DMS153 (cell line): ENCODE measurements at places on chromosomes 6 and 20.

- DNase-seq: no peak
Observed at GRCh38 chr20:64024141-64024990, 11.6 kb upstream of the C20orf204 start.

DNA sequence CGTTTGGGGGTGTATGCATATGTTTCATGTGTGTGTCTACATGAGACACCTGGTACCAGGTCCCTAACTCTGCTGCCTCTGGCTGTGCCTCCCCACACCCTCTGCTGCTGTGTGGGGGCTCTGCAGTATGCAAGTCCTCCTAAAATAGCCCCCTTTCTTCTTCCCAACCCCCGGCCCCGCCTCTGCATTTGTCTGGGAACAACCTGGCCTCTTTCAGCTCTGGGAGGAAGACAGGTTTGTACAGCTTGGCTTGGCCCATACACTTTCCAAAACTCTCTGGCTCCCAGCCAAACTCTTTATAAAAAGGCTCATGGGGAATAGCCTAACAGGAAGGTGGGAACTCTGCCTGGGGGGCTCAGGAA, 27.1 kb upstream of the EMILIN3 start:
- no peak for DNase-seq

DNA sequence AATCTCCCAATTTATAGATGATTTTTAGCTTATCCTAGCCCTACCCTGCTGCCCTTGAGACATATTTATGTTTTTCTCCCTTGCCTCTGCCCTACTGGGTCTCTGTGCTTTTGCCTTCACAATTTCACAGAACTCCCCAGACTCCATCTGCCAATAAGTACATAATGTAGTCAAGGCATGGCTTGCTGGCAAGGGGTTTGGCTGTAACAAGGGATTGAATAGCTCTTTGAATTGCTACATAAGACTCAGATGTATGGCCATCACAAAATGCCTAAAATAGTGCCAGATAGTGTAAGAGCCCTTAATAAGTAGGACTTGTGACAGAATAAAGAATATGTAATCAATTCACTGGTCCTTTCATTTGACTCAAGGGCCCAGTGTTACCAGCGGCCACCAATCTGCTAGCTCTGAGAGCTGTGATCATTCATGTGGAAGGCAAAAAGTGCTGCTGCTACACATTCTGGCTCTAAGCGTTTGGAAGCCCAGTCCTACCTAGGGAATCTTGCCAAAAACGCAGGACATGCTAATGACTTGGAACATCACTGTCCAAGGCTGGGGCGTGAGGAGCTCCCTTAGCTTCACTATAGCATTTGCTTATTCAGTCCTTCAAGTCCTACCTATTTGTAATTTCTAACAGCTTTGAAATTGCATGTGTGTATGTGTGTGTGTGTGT, 20.5 kb downstream of the CLVS2 start:
- no peak for DNase-seq

DNA sequence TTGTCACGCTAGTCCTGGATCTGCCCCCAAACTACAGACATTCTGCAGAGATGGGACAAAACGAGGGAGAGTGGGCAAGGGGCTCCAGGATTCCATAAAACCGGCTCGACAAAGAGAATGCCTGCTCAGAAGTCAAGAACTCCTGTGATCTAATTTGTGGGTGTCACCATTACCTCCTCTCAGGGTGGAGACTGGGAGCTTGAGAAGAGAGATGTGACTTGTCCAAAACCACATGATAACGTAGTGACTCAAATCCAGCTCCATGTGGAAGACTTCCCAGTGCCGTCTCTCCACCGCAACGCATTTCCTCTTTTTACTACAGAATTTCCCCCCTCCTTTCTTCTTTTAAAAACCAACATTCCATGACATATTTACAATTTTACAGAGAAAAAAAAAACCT, 44.3 kb downstream of the TRERF1 start:
- DNase-seq: no peak

GRCh38 chr6:62528894-62529526, 243.0 kb upstream of the KHDRBS2 start:
- no peak for DNase-seq

- DNase-seq: no peak
Observed at GRCh38 chr6:150729188-150729748, 129.6 kb downstream of the PLEKHG1 start.

DNA sequence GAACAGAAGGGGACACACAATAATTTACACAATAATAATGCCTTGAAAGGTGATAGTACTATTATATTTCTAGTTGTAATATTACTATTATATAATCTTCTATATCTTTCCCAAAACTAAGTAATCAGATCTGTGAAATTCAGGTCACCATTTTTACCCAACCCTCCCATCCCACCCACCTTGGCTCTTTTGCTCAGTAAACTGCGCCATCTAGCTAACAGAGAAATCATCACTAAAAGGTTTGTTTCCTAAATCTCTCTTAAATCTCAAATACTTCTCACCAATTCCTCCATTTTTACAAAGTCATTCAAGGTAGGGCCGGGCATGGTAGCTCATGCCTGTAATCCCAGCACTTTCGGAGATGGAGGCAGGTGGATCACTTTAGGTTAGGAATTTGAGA, 83.4 kb downstream of the CDK19 start:
- DNase-seq: no peak

- DNase-seq: no peak
Observed at GRCh38 chr6:129773304-129773703, 63.3 kb upstream of the ARHGAP18 start.
